ENCODE measurements at places on chromosomes 4 and X.

- no peak for DNase-seq
Measured at GRCh38 chr4:20256381-20256881, 4.7 kb downstream of the SLIT2 start.

GRCh38 chr4:173252024-173252935 is 81.9 kb downstream of the HMGB2 start:
- peak; percentile 96 for DNase-seq

GRCh38 chr4:121353213-121353612 is 27.6 kb downstream of the QRFPR start:
- no peak for DNase-seq

DNA sequence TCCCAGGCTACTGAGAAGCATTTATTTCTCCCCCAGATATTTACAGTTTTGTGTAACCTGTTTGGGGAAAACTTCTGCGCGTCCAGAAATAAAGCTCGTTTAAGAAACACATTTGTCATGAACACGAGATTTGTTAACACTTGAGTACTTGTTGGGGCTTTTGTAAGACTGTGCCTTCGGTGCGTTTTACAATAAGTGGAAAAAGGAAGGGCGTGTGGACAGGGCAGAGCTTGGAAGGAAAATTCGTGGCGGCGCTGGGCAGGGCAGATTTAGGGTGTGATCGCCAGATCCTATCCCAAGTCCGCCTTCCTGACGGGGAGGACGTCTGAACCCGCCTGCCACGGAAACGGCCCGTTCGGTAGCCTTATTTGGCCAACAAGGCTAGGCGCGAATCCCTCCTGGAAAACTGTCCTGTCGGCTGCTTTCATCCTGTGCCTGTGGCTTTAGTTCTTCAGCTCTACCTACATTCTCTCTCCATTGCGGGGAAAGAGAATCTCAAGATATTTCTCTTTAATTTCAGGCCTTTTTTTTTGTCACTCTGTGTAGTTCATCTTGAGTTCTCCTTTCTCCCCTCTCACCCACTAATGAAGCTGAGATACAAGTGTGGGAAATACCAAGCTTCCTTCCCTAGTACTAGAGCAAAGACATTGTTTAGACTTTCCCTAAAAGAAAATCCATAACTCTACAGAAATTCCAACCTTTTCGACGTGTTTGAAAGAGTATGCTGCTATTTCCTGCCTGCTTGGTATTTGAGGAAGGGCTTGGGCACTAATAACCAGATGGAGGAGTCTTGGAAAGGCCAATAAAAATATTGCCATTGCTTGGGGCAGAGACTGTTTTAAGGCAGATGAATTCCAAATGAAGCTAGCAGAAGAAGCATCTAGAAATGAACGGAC is 982 bp downstream of the PDLIM5 start:
- peak; percentile 41 for DNase-seq

- DNase-seq = no peak
Measured at GRCh38 chr4:168925789-168926490, 84.1 kb downstream of the CBR4 start.

DNA sequence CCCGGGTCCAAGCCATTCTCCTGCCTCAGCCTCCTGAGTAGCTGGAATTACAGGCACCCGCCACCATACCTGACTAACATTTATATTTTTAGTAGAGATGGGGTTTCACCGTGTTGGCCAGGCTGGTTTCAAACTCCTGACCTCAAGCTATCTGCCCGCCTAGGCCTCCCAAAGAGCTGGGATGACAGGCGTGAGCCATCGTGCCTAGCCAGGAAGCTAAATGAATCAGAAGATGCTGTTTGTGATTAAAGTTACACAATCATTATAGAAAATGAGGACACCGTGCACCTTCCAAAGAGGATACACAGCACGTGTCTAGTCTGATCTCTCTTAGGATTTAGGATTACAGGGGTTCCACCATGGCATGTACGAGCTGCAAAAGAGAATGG is 99.6 kb downstream of the DHRSX start:
- peak; percentile 20 for DNase-seq

GRCh38 chr4:13616597-13616996 is 10.9 kb downstream of the BOD1L1 start:
- no peak for DNase-seq

GRCh38 chr4:138204507-138204906 is 37.6 kb downstream of the SLC7A11 start:
- DNase-seq = no peak

- no peak for DNase-seq
Measured at GRCh38 chrX:119762718-119763117, 4.3 kb downstream of the SOWAHD start.

DNA sequence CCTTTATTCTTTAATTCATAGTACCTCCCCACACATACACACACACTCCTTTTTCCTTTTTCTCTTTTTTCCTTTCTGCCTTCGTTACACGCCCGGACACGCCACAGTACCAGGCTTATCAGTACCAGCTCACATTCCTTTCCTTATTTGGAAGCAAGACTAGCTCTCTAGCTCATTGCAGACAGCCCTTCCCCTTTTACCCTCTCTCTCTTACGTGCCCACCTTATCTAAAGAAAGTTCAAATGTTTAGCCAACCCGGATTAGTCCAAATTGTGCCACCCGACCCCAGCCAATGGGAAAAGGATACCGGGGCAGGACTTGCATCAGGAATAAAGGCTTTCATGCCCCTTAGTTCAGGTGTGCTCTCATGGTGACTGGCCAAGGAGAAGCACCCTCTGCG is 194.7 kb upstream of the VCX3A start:
- no peak for DNase-seq

GRCh38 chr4:142095886-142096605 is 459.7 kb downstream of the IL15 start:
- peak; percentile 90 for DNase-seq

DNA sequence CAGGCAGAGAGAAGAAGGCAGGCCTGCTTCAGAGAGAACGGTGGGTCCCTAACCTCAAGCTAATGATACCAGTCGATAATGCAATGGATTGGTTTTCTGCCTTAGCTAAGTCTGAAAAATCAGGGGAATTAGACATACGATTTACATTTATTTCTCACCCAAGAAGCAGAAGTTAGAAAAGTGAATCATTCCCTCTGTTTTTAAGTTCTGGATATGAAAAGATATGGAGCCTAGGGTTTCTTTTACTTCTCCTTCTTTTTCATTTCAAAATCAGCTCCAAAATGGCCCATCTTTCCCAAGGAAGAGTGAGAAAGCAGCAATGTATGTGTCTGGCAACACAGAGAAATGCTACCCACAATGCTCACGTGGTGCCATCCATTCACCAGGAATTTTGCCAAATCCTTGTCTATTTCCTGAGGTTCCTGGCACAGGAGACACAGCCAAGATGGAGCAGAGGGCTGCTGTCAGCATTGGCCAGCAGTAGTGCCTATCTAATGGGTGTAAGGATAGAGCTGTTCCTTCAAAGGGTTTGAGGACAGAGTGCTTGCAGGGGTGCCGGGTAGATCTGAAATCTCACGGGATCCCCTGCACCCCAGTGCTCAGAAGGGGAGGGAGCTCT is 231.5 kb downstream of the MAML3 start:
- no peak for DNase-seq

DNA sequence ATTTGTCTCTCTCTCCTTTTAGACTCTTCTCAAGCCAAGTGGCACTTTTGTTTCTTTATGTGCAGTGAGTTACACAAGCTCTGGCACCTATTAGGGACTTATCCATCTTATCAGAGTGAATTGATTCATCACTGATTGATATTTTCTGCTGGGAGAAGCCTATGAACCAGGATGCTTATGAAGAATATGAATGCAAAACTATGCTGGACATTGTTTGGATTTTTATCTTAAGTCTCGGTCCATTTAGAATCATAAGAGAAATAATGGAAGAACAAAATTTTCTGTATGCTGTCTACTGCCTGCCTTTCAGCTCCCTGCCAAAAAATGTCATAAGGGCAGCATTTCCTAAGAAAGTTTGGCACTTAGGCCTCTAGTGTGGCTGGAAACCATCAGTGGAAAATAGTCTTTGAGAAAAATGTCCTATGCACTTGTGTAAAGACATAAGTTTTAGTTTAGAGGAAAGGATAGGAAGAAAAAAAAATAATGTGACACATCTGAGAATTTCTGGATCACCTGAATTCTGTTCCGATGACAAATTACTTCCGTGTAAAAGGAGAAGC is 365.7 kb upstream of the MAD2L1 start:
- no peak for DNase-seq

- no peak for DNase-seq
Measured at GRCh38 chr4:155615081-155615887, 51.4 kb upstream of the GUCY1A1 start.
